ENCODE measurements at places on chromosomes 11 and 22.

- DNase-seq: no peak
Measured at GRCh38 chr22:23773483-23774113, 949 bp downstream of the MMP11 start.

DNA sequence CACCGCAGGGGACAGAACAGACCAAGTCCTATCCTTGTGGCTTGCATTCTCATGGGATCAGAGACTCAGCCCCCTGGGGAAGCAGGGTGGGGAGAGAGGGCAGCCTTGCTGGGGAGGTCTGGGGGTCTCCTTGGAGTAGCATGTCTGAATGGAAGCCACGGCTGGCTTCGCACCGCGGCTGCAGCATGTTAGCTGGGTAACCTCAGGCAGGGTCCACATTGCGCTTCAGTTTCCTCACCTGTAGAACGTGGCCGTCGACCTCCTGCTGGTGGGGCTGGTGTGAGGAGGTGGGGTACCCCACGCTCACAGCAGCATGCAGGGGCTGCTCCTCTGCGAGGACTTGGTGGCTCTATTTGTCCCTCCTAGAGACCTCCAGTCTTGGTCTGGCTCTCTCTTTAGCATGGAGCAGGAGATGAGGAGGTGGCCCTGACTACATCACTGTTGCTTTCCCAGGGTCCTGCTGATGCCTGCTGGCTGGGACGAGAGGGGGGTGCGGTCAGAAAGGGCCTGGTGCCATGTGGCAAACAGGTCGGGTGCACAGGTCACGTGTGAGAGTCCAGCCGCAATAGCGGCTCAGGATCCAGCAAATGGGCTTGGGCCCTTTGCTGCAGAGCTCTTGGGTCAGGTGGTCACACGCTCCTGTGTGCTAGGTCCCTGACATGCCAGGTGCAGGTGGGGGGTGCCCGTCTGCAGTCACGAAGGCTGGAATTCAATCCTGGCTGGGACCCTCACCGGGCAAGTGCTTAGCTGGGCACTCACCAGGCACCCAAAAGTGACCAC, 35.4 kb upstream of the SMIM38 start:
- DNase-seq: no peak

- DNase-seq: no peak
Measured at GRCh38 chr11:103016031-103016430, 60.5 kb upstream of the MMP13 start.

DNA sequence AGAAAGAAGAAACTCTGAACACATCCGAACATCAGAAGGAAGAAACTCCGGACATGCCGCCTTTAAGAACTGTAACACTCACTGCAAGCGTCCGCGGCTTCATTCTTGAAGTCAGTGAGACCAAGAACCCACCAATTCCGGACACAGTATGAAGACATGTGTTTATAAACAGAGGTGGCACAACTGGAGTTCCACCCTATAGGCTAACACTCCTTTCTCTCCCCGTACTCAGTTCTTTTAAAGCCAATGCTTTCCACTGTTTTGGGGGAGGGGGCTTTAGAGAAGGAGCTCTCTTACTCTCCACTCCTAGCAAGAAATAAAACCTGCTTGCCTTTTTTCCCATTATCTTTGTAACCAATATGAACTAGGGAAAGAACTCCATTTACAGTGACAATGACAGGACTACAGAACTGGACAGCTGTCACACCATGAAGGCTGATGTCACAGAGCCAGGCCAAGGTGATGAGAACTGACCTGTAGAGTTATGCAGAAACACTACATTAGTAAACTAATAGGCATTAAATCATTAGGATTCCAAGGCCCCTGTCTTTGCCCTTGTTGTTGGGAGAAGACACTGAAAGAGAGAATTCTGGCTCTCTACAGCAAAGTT, 733 bp downstream of the TRIM5 start:
- DNase-seq: no peak

DNA sequence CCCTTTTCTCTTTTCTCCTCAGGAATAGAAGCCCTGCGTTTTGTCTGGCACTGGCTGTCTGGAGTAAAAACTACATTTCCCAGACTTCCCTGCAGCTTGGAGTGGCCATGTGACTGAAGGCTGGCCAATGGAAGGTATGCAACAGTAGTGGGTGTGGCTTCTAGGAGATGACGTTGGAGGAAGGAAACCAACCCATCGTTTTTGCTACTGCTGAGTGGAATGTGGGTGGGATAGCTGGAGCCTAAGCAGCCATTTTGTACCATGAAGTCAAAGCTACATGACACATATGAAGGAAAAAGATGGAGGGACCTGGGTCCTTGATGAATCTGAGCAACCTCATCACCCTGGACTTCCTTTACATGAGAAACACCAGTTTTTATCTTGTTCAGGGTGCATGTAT, 19.6 kb downstream of the FGF3 start:
- no peak for DNase-seq

- DNase-seq: no peak
Measured at GRCh38 chr11:86623041-86623621, 49.3 kb downstream of the ME3 start.

DNA sequence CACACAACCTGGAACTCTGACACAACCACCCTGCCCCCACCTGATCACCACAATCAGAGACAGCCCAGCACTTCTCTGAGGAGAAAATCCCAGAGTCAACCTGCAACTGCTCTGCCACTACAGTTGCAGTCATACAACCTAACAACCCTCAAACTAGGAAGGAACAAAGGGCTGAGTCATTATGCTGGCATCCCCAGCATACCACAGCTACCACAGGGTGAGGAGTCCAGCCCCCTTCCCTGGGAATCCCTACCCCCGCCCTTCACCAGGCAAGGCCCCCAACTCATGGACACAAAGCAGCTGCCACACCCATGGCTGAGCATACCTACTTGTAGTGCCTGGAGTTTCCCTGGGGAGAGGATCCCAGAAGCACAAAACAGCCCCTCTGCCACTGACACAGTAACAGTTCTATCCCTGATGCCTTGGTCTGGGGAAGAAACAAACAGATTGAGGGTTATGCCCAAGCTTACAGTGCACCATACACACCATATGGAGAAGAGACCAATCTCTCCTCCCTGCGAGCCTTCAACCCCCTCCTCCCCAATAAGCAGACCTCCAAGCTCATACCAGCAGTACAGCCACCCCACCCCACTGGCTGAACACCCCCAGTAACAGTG, 68.5 kb upstream of the C11orf58 start:
- DNase-seq: no peak

DNA sequence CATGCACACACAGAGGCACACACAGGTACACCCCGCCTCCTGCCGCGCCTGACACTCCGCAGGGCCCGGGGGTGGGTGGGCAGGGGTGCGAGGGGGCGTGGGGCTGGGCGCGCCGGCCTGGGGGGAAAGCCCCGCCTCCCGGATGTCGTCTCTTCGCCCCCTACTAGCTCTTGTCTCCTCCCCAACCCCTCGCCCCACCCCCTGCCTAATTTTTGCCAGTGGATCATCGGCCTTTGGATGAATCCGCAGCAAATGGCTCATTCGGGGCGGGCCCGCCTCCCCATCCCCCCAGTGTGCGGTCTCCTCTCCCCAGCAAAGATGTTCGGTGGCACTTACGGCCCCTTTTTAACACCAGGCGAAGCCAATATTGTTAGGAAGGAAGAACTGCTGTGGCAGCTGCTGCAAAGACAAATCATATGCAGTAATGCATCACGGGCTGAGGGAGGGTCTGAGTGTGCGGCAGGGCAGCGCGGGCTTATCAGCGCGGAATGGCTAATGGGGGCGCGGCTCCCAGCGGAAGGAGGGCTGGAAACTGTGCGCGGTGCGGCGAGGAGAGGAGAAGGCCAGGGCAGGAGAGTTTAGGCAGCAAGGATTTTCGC, 13.4 kb upstream of the NECTIN1 start:
- no peak for DNase-seq

DNA sequence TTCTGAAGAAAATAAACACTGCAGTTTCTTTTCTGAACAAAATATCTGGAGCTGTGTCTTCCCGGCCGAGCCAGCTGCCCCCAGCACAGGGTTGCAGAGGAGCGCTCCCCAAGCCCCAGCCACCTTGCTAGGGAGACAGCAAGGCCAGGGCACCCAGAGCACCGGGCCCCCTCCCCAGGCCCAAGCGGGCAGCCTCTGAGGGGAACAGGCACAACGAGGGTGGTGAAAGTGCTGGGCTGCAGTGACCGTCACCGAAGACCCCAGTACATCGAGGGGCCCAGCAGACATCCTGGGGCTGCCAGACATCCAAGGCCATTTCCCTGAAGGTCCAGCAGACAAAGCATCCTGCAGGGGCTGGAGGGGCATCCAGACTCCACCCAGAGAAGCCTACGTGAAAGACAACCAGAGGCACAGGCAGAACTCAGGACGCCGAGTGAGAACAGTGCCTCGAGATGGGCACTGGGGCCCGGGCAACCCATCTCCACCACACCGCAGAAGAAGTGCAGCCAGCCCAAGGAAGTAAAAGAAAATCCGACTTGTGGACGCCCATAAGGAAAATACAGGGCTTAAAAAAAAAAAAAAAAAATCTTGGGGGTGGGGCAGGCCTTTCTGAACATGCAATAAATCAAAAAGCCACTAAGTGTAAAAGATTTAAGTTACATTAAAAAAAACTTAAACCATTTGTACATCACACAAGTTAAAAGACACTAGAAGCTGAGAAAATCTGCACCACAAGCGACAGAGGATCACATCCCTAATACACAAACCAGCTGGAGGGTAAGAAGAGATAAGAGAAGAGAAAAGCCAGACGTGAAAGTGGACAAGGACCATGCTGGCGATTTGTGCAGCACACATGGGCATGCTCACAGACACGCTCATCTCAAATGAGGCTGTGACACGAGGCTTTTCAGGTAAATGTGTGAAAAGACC, 36.0 kb upstream of the COMT start:
- DNase-seq: no peak

- peak; percentile 17 for DNase-seq
Measured at GRCh38 chr22:48091060-48091650, 1328.7 kb downstream of the TBC1D22A start.

GRCh38 chr22:19352766-19353165, 61.2 kb upstream of the CLTCL1 start:
- DNase-seq: no peak

GRCh38 chr11:18844753-18845367, 53.3 kb upstream of the PTPN5 start:
- DNase-seq: no peak

DNA sequence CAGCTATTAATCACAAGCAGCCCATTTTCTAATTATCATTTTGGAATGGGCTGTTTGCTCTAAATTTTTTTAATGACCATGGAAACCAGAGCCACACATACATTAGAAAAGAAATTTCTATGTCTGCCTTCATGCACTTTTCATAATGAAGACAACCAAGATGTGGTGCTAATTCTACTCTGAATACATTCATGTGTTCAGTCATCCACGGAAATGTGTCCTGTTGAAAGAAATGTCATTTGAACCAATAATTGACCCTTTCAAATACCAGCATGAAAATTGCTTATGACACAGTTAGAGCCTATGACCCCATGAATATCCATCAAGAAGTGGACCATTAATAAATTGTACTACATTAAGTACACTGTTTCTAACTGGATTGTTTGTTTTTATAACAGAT, 99.7 kb upstream of the KCNA4 start:
- DNase-seq: no peak

DNA sequence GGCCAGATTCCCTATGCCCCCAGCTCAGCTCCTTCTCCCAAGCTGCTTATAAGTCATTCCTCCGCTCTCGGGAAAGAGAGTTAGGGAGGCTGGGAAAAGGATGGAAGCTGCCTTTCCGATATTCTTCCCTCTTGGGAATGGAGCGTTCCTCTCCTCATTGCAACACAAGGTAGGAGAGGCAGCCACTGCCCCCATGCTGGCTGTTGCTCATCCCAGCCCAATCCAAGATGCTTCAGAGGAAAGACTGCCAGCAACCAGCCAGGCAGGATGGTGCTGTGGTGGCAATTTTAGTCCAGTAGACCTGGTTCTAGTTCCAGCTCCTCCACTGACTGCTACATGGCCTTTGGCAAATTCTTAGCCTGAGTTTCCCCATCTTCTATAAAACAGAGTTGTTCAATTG, 13.7 kb upstream of the C11orf96 start:
- no peak for DNase-seq

DNA sequence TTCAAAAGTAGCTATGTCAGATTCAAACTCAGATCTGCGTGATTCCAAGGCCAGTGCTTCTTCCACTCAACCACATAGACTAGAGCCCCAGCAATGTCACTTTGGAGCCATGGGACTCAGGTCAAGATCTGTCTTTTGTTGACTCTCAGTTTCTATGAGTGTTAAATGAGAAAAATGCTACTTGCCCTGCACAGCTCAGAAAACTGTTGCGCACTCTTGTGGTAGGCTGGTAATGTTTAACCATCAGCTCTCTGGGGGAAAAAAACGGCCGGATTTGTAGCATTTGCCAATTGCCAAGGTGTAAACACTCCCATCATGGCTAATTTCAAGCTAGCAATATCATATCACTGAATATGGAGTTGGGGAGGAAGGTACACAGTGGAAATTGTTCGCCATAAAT, 328.1 kb upstream of the SYN3 start:
- DNase-seq: no peak

DNA sequence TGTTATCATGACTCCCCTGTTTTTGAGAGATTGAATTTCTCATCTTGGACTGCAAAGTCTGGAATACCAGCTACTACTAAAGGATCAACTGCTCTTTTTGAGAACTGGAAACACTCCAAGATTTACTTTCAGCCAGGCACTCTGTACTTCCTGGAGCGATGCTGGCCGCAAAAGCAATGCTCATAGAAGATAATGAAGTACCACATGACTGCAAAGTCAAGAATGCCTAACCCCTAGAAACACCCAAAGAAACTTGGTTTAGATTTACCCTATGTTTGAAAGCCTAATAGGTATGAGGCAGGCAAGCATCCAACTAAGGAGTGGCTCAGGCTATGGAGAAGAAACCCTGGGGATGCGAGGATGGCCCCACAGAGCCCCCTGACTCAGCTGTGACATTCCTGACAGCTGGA, 47.7 kb upstream of the ARHGAP20 start:
- DNase-seq: no peak

DNA sequence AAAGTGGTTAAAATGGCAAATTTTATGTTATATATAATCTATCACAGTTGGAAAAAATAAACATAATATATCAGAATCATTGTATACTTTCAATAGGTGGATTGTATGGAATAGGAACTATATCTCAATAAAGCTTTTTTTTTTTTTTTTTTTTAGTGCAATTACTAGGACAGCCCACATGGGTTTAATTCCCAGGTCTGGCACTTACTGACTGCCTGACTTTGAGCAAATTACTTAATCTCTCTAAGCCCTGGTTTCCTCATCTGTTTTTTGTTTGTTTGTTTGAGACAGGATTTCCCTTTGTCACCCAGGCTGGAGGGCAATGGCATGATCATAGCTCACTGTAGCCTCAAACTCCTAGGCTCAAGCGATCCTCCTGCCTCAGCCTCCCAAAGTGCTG, 26.1 kb upstream of the BAIAP2L2 start:
- no peak for DNase-seq

DNA sequence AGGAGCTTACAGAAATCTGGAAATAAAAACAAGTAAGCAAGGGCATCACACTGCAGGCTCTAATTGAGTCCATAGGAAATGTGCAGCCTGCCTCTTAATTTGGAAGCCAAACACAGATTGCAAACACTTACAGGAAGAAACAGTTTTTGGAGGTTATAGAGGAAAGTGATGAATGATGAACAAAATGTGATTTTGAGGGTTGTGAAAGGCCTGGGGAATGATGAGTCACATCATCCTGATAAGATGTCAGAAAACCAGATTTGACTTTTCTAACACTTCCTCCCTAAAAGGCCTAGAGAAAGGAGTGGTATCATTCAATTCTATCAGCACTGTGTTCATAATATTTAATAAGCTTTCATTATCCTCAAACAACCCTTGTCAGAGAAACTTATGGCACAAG, 96.6 kb upstream of the POU2AF2 start:
- DNase-seq: no peak
